Brain pericyte (primary cell): ENCODE measurements at places on chromosomes 3 and 15.
A peak's percentile ranks its signal among the peaks of the same experiment; 100 is the strongest.

GRCh38 chr3:48406443-48407431 is 23.1 kb downstream of the PLXNB1 start:
- no peak for DNase-seq

- DNase-seq, result no peak
Measured at GRCh38 chr15:98382139-98382538, 266.2 kb upstream of the IGF1R start.

DNA sequence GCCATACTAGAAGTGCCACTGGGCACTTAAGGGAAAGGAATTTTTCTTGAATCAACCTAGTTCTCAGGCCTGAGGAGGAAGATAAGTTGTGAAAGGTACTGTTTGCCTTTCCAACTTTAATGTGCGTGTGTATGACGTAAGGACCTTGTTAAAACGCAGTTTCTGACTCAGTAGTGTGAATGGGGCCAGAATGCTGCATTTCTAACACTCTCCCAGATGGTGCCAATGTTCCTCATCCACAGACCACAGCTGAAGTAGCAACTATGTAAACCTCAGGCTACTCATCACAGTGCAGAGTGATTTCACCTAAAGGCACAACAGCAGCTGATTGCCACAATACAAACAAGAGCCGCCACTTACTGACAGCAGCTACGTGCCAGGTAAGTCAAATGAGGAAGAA is 103.6 kb downstream of the OTOL1 start:
- DNase-seq, result no peak

- no peak for DNase-seq
Measured at GRCh38 chr15:73951601-73952000, 25.3 kb downstream of the LOXL1 start.

GRCh38 chr15:52794665-52795463 is 4.7 kb upstream of the ONECUT1 start:
- no peak for DNase-seq

DNA sequence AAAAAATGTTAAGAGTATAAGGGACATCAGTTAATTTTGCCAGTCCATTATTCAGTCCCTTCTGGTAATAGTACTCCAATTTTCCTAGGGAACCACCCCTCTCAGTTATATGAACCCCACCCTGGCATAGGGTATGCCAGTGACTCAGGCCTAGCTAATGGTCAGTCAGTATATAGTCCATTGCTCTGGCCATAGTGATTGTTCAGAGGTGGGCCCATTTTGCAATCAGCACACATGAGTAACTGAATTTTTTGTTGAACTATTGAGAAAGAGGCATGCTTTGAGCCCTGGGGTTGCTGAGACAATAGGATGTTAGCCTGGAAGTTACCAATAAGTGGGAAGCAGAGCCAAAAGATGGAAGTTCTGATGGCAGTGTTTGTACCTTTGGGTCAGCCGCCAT is 4.1 kb downstream of the LRCH3 start:
- DNase-seq, result no peak

GRCh38 chr3:72153477-72154314 is 368.7 kb upstream of the PROK2 start:
- DNase-seq, result no peak

- DNase-seq, result no peak
Measured at GRCh38 chr3:41323467-41324155, 124.3 kb downstream of the CTNNB1 start.

DNA sequence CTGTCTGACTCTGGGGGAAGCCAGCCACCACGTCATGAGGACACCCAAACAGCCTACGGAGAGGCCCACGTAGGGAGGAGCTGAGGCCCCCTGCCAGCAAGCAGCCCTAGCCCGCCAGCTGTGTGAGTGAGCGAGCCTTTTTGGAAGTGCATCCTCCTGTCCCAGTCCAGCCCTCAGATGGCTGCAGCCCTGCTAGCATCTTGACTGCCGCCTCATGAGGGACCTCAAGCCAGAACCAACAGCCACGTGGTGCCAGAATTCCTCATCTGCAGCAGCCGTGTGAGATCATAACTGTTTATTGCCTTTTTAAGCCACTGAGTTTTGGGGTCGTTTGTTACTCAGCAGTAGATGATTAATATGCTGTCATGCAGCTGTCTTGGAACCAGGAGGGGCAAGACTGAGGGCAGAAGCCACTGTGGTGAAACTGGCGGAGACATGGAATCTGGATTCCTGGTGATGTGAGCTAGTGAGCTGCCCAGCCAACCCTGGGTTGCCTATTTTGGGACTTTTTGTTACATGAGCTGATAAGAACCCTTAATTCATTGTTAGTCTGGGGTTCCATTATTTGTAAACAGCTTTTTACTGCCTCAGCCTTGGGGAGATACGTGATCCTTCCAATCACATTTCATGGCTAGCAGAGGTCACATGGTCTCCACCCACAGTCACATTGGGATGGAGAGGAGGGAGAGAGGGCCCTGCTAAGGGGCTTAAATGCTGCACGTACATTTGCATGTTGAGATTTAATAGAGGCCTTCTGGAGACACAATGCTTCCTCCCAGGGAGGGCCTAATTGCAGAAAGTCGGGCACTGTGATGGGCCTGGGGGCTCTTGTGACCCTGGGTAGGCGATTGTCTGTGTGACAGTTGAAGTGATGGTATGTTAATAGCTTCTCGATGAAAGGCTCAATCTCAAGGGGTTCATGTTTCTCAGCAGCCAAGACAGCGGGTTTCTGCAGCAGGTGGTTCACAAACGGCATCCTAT is 73.8 kb downstream of the RPLP1 start:
- DNase-seq, result no peak

- DNase-seq, result no peak
Measured at GRCh38 chr3:195128255-195129071, 142.5 kb downstream of the XXYLT1 start.

- no peak for DNase-seq
Measured at GRCh38 chr15:57036352-57036751, 117.9 kb downstream of the TCF12 start.

DNA sequence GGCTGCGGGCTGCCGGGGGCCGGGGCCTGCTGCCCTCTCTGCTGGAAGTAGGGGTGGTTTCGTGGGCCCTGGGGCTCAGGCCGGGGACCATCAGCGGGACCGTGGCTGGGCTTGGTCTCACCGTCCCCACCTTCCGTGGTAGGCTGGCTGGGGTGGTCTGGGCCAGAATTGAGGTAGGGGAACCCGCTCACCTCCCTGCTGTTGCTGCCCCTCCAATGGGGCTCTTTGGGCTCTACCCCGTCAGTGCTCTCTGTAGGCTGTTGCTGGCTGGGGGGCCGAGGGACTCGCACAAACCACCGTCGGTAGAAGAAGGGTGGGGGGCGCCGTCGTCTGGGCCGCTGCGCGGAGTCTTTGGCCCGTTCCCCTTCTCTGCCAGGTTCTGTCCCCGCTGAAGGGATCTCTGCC is 23.4 kb downstream of the RGMA start:
- DNase-seq, result no peak

GRCh38 chr15:63114465-63114864 is 7.2 kb upstream of the LACTB start:
- DNase-seq, result no peak

- no peak for DNase-seq
Measured at GRCh38 chr3:148975696-148976095, 15.6 kb upstream of the GYG1 start.

- DNase-seq, result no peak
Measured at GRCh38 chr3:4807381-4808280, 171.6 kb upstream of the BHLHE40 start.

DNA sequence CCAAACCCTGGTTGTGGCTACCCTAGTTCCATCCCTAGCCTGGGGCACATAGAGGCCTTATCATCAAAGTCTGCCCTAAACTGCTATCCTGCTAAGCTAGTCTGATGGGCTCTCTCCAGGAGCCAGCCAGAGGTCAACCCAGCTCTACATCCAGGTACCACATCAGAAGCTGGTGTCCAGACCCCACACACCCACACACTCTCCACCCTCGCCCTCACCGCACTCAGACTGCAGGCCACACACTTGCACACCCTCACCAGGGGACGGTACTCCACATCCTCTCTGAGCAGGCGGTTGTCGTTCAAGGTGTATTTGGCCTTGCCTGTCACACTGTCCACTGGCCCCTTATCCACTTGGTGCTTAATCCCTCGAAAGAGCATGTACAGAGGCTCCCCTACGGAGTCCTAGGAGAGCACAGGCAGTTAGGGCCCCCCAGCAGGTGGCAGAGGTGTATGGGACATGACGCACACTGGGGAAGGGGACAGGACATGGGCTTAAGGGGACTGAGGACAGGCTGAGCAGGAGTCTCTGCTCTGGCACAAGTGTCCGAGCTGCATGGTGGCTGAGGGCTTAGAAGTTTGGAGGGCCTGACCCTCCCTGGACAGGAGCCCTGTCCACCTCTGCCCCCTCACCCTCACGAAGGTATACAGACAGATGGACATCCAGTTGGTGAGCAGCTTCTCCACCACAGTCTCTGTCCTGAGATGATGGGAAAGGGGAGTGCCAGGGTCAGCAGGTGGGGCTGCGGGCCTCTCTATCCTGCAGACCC is 18.1 kb downstream of the PLXNB1 start:
- DNase-seq, result no peak

- no peak for DNase-seq
Measured at GRCh38 chr15:76071806-76072205, 12.0 kb downstream of the TMEM266 start.

GRCh38 chr15:74319596-74320351 is 47.7 kb downstream of the CYP11A1 start:
- DNase-seq, result no peak

GRCh38 chr3:113531826-113532697 is at the start of gene SIDT1:
Gene SIDT1 (plus strand): TSS chr3:113532555. CDS start chr3:113533022, 467 bp downstream.
- DNase-seq, result no peak

GRCh38 chr3:137768361-137769321 is 4.5 kb downstream of the SOX14 start:
- no peak for DNase-seq

DNA sequence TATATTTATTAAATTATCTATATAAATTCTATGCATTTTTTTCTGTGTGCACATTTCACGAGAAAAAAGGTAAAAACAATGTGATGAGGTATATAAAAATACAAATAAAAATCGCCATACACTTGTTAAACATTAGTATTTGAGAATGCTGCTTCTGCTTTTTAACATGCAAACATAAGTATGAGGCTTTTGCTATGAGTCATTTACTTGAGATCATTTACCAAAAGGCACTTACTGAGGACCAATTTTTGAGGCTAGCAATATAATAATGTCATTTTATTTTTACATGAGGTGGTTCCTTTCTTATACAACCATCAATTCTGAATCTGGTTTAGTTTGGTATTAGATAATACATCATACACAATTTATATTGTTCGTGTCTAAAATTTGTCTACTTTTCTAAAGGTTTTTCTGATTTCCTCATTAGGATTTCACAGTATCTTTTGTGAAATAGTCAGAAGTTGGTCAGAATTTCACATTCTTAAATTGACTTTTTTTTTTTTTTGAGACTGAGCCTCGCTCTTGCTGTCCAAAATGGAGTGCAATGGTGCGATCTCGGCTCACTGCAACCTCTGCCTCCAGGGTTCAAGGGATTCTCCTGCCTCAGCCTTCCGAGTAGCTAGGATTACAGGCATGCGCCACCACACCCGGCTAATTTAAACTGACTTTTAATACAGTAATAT is 25.6 kb downstream of the DCUN1D1 start:
- no peak for DNase-seq

- DNase-seq, result no peak
Measured at GRCh38 chr3:37986479-37987314, 3.9 kb upstream of the VILL start.

GRCh38 chr3:10192953-10193691 is 28.4 kb downstream of the IRAK2 start:
- DNase-seq, result peak; percentile 66

GRCh38 chr3:125433611-125434041 is 58.5 kb upstream of the ZNF148 start:
- no peak for DNase-seq

DNA sequence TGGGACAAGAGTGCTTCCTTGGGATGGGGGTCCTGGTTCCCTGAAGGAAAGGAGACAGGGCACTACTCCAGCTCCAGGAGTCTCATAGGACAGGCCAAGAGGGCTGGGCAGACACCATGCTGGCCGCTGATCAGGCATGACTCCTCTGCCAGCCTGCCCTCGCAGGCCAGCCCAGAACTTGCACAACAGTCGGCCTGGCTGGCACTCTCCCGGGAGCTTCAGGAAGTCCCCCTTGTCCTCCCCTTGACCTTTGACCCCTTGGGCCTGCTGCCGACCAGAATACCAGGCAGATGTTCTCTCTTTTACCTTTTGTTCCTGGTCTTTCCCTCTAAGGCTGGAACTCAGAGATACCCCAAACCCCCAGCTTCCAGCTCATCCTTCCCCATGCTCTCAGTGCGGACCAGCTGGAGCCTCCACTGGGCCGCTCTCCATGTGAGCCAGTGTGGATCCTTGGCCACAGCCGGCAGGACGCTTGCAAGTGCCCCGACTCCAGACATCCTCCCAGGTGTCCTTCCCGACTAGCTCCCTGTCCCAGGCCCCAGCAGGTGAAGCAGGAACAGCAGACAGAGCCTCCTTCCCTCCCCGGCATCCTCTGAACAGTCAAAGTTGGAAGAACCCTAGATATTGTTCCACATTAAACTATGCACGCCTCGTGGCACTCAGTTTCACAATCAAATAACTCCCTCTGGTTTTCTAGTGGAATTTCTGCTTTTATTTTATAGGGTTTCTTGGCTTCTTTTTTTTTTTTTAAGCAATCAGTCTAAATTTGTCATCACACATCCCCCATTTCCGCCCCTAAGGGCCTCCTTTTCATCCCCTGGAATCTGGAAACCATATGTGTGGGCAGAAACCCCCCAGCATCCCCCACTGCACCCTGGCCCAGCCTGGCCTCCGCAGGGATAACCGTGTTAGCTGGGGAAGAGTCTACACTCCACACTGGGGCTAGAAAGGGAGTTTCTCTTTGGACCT is 15.7 kb downstream of the VPS18 start:
- no peak for DNase-seq

DNA sequence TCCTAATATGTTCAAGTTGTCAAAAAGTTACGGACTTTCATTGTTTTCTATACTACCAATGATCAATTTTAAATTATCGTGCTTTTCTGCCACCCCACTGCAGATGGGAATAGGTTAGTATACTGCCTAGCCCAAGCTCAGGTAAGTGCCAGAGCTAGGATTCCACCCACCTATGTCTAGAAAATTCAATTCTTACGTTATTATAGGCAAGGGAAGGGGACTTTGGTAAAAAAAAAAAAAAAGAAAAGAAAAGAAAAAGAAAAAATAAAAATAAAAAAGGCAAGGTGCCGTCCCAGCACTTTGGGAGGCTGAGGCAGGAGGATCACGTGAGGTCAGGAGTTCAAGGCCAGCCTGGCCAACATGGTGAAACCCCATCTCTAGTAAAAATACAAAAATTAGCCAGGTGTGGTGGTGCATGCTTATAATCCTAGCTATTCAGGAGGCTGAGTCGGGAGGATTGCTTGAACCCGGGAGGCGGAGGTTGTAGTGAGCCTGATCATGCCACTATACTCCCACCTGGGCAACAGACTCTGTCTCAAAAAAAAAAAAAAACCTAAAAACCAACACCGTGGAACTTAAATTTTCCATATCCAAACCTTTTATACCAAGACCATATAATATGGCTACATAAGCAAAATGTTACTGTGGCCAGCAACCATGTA is 1.3 kb downstream of the RPL22L1 start:
- DNase-seq, result no peak

GRCh38 chr3:37562876-37563275 is 298.8 kb upstream of the CTDSPL start:
- no peak for DNase-seq

- no peak for DNase-seq
Measured at GRCh38 chr3:127043731-127044510, 61.0 kb downstream of the PLXNA1 start.
